ENCODE measurements at places on chromosomes 5 and 9.

- DNase-seq = no peak
Measured at GRCh38 chr5:78621291-78621738, 27.3 kb downstream of the LHFPL2 start.

- no peak for DNase-seq
Measured at GRCh38 chr9:70668751-70669150, 254.3 kb upstream of the KLF9 start.

GRCh38 chr5:77960863-77961396 is 184.8 kb upstream of the TBCA start:
- no peak for DNase-seq

GRCh38 chr9:77614645-77615044 is 33.5 kb downstream of the GNA14 start:
- no peak for DNase-seq

DNA sequence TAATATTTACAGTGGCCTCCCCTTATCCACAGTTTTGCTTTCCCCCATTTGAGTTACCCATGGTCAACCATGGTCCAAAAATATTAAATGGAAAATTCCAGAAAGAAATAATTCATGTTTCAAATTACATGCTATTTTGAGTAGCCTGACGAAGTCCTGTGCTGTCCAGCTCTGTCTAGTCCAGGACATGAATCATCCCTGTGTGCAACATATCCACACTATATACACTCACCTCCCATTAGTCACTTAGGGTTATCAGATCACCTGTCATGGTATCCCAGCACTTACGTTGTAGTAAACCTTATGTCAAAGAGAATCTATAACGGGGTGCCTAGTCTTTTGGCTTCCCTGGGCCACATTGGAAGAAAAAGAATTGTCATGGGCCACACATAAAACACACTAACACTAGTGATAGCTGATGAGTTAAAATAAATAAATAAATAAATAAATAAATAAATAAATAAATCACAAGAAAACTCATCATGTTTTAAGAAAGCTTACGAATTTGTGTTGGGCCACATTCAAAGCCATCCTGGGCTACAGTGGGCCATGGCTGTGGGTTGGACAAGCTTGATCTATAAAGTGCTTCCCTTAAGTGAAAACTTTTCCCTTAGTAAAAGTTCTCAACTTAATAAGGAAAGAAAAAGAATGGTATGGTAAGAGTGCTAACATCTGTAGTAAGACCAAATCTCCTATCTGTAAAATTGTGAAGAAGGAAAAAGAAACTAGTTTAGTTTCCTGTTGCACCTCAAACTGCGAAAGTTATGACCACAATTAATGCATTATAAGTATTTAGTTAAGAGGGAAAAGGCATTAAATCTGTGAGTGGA is 15.9 kb upstream of the OMD start:
- no peak for DNase-seq

DNA sequence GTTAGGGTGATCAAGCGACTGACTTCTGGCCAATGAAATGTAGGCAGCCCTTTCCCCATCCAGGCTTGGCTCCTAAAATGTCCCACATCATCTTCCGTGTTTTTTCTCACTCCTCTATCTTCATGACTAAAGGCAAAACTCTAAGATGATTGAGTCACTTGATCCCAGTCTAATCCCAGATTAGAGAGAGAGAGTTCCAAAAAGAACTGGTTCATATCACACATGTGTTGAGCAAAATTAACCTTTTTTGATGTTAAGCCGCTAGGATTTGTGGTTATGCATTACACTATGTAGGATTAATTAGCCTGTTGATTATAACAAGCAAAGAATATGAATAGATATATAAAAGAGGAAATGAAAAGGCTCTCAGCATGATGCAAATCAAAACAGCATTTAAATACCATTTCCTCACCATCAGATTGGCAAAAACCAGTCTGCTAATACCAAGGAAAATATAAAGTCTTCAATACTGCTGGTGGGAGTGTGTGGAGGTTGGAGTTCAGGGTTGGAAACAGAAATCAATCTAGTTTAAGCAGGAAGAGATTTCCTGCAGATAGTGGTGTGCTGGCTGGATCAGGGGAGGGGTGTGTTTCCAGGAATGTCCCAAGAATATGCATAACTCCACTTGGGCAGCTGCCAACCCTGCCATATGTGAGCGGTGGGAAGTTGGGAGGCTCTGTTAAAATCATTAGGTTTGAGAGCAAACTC is 187.6 kb upstream of the S1PR3 start:
- no peak for DNase-seq

DNA sequence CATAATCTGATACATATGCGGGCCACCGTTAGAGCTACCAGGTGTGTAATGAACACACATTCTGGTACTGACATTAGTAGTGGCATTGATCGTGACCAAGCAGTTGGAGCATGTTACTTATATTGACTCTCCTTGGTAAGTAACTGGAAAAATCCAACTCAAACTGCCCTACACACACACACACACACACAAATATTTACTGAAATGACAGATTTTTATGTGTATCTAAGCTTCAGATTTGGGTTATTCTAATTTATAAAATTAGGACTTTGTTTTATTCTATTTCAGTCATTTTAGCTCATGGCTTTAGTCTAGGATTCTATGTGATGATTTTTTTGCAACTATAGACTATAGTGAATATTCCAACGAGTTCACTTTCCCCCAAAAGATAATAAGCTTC is 1280.2 kb upstream of the ACO1 start:
- no peak for DNase-seq

DNA sequence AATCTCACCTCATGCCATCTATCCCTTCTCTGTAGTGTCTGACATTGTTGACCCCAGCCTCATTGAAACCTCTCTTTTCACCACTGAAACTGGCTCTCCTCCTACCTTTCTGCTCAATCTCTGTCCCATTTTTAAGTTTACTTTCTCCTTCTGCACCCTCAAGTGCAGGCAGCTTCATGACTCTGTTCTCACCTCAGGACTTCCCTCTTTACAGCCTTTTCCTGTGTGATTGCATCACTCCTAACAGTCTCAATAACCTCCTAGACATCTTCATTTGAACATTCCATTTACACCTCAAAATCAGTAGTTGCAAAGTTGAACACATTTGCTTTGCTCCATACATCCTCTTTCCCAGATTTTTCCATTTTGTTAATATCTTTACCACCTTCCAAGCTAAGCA is 172.1 kb downstream of the RASEF start:
- no peak for DNase-seq
